ENCODE measurements at places on chromosomes 7 and 10.

- no peak for DNase-seq
Observed at GRCh38 chr7:102454468-102454867, 10.2 kb downstream of the ALKBH4 start.

- DNase-seq, result peak; percentile 43
Observed at GRCh38 chr7:18361756-18362155, 133.8 kb upstream of the HDAC9 start.

GRCh38 chr10:132170561-132171361 is 16.0 kb upstream of the DPYSL4 start:
- DNase-seq, result no peak

DNA sequence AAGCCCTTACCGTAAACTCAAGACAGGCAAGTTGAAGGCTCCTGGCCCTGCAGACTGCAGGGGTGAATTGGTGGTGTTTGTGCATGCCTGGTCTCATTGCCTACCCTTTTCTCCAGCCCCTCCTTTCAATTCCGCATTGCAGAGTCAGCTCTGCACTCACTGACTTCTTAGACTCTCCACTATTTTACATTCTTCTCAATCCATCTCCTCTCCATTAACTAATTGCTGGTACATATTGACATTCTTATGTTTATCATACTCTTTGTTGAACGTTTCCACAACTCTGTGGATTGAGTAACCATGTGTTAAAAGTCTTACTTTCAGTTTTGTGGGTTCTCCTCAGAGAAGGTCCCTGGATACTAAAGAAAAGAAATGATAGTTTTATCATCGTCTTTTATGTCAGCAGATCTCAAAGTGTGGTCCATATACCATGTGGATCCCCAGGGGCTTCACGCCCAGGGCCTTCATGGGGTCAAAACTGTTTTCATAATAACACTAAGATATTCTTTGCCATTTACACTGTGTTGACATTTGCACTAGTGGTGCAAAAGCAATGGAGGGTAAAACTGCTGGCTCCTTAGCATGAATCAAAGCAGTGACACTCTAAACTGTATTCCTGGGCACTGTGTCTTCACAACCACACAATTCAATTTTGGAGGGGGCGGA is 135.4 kb upstream of the FZD1 start:
- DNase-seq, result peak; percentile 13

GRCh38 chr7:14020339-14020900 is 31.0 kb upstream of the ETV1 start:
- no peak for DNase-seq

- DNase-seq, result no peak
Observed at GRCh38 chr10:14349081-14349480, 18.4 kb upstream of the FRMD4A start.

GRCh38 chr7:112042631-112043030 is 163.6 kb downstream of the DOCK4 start:
- DNase-seq, result no peak

All from fibroblast of skin of abdomen (primary cell).